Inflammatory macrophage (primary cell): ENCODE measurements at places on chromosomes 3 and 15.

DNA sequence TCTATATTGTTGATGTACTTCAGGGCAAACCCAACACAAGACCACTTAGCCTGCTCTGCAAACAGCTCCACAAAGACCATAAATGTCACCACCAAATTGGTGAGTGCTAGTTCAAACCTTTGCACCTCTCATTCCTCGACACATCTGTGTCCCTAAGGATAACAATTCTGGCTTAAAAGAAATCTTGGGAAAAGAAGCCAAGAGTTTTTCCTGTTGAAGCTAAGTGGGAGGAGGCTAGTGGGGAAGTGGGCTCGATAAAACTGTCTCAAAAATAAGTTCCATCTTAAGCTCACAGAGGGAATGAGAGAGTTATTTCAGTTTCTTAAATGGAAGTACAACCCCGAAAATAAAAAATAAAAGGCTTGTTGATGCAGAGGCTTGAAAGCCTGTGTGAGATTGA, 40.4 kb upstream of the PRICKLE2 start:
- no peak for DNase-seq

- no peak for DNase-seq
Measured at GRCh38 chr3:190172751-190173150, 52.1 kb upstream of the P3H2 start.

DNA sequence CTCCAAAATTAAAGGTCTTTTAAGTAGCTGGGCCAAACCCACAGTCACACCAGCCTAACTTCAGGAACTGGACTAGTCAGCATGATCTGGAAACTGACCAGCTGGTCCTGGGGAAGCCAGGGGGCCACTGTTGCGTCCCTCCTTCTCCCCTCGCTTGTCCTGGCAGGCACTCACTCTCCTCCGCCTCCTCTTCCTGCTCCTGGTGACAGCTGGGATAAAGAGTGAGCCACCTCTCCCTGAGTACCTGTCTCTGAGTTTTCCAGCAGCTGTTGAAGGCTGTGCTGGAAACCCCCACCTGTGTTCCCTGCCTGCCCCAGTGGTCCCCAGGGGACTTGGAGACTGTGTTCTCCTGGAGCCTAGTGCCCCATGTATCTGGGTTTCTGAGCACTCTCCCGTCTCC, 56.0 kb downstream of the FGD5 start:
- DNase-seq, result no peak

GRCh38 chr3:9809239-9809614, 835 bp upstream of the TTLL3 start:
- peak; percentile 14 for DNase-seq

GRCh38 chr3:100538339-100538706, 45.9 kb downstream of the TMEM45A start:
- no peak for DNase-seq

DNA sequence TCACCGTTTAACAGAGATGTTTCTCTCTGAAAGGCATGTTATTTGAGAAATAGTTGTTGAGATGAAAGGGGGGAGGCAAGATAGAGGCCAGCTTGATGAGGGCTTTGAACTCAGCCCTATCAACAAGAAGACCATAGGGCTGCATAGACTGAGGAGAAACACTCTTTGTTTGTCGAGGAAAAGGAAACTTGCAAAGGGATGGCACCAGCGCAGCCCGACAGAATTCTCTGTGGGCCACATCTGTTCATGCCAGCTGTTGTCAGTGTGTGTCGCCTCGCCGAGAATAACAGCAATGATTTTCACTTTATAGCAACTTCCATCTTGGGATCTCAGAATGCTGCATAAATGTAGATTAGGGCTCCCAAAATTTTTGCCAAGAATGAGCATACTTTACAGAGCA, 478.3 kb upstream of the TPRG1 start:
- DNase-seq, result no peak

GRCh38 chr3:50502584-50503423, 630 bp downstream of the CACNA2D2 start:
- no peak for DNase-seq

GRCh38 chr3:190101320-190102011, 19.2 kb downstream of the P3H2 start:
- DNase-seq, result peak; percentile 55

- no peak for DNase-seq
Measured at GRCh38 chr3:170689296-170689829, 103.5 kb upstream of the SLC7A14 start.

DNA sequence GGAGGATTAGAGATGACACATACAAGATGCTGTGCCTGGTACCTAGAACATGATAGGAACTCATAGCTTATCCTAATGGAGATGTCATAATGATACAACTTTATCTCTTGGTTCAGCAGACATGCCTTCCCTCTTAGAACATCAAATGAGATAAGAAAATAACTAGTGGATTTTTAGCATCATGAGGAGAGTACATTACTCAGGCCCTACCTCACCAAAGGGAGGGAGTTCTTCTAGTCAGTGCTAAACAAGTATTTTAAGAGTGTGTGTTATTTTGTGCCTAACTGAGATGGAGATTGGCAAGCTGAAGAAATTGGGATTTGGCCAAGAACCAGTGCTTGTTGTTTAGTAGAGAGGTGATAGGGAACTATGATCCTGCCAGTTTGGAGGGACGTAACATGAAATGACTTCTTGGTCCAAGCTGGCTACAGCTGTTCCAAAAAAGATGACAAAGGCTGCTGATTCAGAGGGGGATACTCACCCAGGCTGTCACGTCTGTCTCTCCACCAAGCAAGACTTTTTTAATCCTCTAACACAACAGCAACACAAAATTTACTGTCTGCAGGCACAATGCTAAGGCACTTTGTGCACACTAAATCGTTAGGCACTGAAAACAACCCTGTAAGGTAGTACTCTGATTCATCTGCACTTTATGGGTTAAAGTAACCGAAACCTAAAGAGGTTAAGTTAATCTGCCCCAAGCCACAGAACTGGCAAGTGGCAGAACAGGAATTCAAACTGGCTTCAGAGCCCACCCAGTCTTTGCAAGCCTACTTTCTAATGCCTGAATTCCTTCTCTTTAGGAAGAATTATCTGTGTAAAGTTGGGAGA, 126.5 kb downstream of the CMSS1 start:
- no peak for DNase-seq

GRCh38 chr15:69099941-69100340, 60.5 kb upstream of the GLCE start:
- DNase-seq, result peak; percentile 9

- DNase-seq, result peak; percentile 43
Measured at GRCh38 chr3:160686955-160687535, 10.1 kb downstream of the ARL14 start.

- no peak for DNase-seq
Measured at GRCh38 chr3:68699541-68699940, 232.8 kb downstream of the TAFA4 start.

GRCh38 chr3:792630-793029, 300.2 kb upstream of the CNTN6 start:
- no peak for DNase-seq

GRCh38 chr15:89371228-89372044, 36.8 kb upstream of the POLG start:
- no peak for DNase-seq

- DNase-seq, result peak; percentile 38
Measured at GRCh38 chr3:104596551-104596950, 770.2 kb upstream of the ALCAM start.

- DNase-seq, result no peak
Measured at GRCh38 chr3:172630316-172630715, 80.6 kb downstream of the NCEH1 start.

- DNase-seq, result no peak
Measured at GRCh38 chr3:168417016-168417415, 321.3 kb upstream of the GOLIM4 start.

DNA sequence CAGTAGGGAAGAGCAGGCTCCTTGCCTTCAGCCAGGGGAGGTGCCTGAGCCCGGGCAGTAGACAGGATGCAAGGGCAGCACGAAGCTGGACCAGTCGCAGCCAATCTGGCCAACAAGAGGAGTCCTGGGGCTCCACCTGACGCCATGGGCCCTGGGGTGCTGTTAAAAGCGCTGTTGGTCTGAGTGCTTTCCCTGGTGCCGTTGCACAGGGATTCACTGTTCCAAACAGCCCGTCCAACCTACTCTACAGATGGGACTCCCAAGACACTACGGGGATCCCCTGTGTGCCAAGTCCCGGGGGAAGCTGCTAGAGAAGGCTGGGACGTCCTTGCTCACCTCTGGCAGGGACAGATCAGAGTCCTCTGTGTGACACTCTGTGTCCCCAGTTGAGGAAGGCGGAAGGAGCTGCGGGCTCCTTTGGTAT, 632 bp downstream of the CTSH start:
- DNase-seq, result no peak

GRCh38 chr15:91099995-91100813, at the start of gene SV2B:
SV2B (plus strand) TSS chr15:91100257; CDS start chr15:91226264, 126,007 bp downstream.
- no peak for DNase-seq

DNA sequence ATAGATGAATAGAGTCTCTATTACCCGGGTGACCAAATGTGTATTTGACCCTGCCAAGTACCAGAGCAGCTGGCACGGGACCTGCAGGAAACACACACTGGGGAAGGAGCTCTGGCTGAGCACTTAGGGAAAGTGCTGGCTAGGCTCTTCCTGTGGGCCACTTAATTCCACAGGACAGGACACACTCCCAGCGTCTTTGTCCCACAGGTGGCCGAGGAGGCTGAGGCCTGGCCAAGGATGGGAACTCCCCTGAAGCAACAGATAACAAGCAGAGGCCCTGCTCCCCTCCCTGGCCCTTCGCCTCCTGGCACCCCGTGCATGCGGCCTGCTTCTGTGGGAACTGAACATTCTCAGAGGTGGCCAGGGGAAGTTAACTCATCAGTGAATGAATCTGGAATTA, 180.8 kb downstream of the ATP10A start:
- no peak for DNase-seq

- DNase-seq, result no peak
Measured at GRCh38 chr15:29133321-29133720, 136.3 kb downstream of the NSMCE3 start.

DNA sequence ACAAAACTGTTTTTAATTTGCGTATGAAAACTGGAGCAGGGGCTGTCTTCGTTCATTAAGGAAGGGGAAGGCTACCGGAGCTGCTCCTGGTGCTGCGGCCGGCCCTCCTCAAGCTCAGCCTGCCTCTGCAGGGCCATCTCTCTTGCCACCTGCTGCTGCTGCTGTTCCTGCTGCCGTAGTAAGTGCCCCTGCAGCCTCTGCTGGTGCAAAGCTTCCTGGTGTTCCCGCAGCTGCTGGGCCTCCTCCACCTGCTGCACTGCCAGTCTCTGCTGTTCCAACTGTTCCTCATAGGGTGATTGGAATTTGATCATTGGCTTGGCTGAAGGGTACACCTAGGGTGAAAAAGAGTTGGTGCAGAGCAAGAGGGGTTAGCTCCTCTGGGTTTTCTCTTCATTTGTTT, 66.0 kb downstream of the GOLIM4 start:
- DNase-seq, result no peak

- DNase-seq, result no peak
Measured at GRCh38 chr3:189824629-189825312, 193.6 kb downstream of the TP63 start.

DNA sequence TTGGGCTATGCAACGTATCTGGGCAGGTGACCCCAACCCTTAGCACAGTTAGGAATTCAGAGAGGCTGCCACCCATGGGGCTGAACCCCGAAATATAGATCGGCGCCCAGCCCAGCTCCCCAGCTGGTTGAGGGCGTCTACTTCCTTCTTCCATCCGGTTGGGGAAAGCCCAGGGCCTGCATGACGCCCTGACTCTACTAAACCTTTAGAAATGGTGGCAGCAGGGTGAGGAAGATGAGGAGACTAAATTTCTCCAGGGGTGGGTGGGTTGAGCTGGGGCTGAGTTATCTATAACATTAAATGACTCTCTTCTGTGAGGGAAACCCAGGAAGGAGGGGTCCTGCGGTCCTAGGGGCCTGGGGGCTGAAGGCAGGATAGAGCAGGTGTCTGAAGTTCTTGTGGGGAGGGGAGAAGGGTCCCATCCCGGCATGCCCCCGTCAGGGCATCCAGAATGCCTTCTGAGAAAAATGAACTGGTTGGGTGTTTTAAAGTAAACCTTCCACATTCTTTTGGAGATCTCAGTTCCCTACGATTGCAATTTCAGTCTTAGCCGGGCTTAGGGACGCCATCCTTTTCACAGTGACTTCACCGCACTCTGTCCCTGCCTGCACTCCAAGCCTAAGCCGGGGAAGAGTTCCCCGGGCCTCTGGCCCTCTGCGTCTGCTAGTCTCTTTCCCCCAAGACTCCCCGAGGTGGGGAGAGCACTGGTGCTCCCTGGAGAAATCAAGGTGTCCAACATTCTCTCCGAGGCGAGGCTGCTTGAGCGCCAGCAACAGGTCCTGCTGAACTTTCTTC, 28.5 kb downstream of the NR2F2 start:
- no peak for DNase-seq

GRCh38 chr3:185337231-185337816, 25.6 kb upstream of the MAP3K13 start:
- DNase-seq, result no peak

- no peak for DNase-seq
Measured at GRCh38 chr3:194256040-194256945, 94.8 kb downstream of the CPN2 start.

GRCh38 chr15:68380456-68380855, 51.5 kb downstream of the ITGA11 start:
- no peak for DNase-seq

- peak; percentile 30 for DNase-seq
Measured at GRCh38 chr15:38242055-38242454, 10.6 kb upstream of the SPRED1 start.

DNA sequence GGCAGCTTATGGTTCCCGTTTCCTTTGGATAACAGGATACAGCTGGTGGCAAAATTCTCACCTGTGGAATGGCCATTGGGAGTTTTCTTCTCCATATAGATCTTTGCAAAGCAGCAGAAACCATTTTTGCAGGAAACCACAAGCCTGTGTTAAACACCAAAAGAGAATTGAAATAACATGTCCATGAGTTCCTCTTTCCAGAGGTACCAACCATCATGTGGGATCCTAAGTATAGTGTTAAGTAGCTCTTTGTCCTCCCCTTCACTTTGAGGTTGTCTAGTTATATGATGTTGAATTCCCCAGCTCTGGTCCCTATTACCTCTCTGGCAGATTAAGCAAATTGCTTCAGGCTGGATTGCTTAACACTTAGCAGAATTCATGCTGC, 94.9 kb downstream of the AKAP13 start:
- peak; percentile 16 for DNase-seq

DNA sequence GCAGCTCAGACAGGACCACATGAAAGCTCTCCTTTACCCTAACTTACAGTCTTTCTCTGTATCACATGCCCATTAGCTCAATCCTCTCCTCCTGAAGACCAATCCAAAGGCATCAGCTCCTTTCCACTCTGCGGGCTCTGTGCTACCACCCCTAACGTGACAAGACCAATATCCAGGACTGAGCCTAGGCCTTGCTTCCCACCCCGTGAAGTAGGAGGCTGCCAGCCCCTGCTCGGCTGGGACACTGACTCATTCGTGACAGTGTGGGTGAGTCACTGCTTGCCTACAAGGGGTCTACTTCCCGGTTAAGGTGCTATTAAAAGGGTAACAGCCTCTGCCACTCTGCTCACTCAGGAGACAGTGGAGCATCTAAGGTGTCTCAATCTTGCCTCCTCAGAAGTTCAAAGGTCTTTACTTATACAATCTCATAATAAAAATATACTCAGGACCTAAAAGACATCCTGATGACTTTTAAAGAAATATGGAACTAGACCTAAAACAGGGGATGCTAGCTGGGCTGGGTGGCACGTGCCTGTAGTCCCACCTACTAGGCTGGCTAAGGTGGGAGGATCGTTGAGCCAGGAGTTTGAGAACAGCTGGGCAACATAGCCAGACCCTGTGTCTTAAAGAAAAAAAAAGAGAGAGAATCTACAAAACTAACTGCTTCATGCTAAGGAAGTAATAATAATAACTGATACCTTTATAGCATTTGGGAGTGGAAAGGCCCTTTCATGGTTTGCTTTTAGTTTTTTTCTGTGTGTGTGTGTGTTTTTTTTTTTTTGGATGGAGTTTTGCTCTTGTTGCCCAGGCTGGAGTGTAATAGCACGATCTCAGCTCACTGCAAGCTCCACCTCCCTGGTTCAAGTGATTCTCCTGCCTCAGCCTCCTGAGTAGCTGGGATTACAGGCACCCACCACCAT, 55.0 kb downstream of the TMEM44 start:
- peak; percentile 95 for DNase-seq
